ENCODE measurements at places on chromosomes 6 and 20. TPM values are rescaled to one million over a fixed set of nuclear protein-coding genes. Genes with fewer than 3 reads are reported as not detected.

ANKEF1 gene
- total RNA-seq = 0.72 TPM

RAB23 gene
- 23.5 TPM for total RNA-seq

SCGN gene
- not detected for total RNA-seq

DUSP15 gene
- total RNA-seq = 0.13 TPM

ZSCAN23 gene
- 1.2 TPM for total RNA-seq

MEP1A gene
- total RNA-seq = not detected

OXT gene
- not detected for total RNA-seq

KCNQ5 gene
- 0.32 TPM for total RNA-seq

TXLNB gene
- under 0.01 TPM for total RNA-seq

PRL gene
- not detected for total RNA-seq

OR12D3 gene
- total RNA-seq = not detected

DCDC2 gene
- not detected for total RNA-seq

GJA10 gene
- total RNA-seq = not detected

All from epithelial cell of alveolus of lung (primary cell).